ENCODE measurements at places on chromosomes 3 and 15.

DNA sequence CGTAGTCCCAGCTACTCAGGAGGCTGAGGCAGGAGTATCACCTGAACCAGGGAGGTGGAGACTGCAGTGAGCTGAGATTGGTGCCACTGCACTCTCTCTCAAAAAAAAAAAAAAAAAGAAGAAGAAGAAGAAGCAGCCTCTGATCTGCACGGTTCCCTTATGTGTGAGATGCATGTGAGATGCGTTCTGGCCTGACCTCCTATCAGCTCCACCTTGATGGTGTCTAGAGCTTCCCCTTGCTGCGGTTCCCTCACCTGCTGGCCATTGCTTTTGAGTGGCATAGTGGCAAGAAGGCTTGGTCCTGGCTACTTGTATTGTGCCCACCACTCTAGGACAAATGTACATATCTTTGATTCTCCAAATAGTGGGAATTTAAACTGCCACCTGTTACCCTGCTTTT, 49.4 kb upstream of the CFAP161 start:
- DNase-seq = no peak

- DNase-seq = no peak
Observed at GRCh38 chr3:113981803-113982202, 34.0 kb downstream of the ZDHHC23 start.

- no peak for DNase-seq
Observed at GRCh38 chr15:25664761-25665160, 198.4 kb downstream of the ATP10A start.

GRCh38 chr15:93997071-93997658, 234.2 kb upstream of the MCTP2 start:
- DNase-seq = no peak

DNA sequence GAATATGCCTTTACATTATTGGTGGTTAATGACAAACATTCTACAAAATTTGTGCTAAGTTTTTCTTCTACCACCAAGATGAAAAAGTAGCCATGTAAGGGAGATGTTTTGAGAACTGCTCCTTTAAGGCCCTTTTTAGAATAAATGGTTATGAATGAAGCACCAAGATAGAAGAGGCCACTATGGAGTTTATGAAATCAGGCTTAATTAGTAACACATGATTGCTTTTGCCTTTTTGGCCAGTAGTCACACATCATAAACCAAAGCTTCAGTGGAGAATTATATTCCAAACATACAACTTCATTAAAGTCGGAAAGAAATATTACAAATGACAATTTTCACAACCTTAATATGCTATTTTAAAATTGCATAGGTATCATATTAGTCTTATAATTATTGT, 331.7 kb downstream of the RBMS3 start:
- no peak for DNase-seq

DNA sequence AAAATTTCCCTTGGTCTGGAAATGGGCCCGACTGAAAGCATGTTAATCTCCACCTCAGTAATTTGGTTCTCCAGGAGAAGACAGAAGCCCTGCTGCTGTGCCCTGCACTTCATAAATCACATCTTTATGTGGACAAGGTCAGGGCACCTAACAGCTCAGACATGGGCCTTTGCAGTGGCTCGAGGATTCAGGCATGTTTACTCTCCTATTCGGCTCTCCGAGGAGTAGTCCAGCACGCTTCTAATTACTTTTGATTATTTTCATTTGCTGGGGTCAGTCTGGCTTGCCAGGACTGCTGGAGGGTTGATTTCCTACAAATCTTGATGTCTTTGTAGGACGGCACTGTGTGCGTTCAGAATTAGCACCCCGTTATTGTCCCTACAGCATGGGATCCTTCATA, 511.2 kb downstream of the MECOM start:
- no peak for DNase-seq

DNA sequence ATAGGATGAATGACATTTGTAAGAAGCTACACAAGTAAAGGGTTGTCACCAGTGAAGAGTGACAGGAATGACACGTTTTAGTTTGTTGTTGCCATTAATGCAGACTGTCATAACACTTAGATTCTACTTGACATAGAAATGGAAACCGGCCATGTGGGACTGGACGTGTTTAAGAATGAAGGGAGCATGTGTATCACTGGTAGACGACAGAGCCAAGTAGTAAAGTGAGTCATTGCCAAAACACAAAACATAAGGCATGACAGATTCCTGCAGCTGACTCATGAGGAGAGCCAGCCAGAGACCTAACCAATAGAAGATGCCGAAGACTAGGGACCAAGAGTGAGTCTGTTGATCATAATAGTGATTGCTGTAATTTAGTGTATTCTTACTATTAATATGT, 106.2 kb upstream of the PLAAT1 start:
- no peak for DNase-seq

All from amniotic stem cell (primary cell).